ENCODE measurements at places on chromosomes 16 and 17.

- DNase-seq, result no peak
Observed at GRCh38 chr16:19284207-19284606, 1.3 kb upstream of the CLEC19A start.

- no peak for DNase-seq
Observed at GRCh38 chr17:13728781-13729180, 127.1 kb upstream of the HS3ST3A1 start.

- DNase-seq, result no peak
Observed at GRCh38 chr16:25151996-25152395, 40.5 kb downstream of the LCMT1 start.

DNA sequence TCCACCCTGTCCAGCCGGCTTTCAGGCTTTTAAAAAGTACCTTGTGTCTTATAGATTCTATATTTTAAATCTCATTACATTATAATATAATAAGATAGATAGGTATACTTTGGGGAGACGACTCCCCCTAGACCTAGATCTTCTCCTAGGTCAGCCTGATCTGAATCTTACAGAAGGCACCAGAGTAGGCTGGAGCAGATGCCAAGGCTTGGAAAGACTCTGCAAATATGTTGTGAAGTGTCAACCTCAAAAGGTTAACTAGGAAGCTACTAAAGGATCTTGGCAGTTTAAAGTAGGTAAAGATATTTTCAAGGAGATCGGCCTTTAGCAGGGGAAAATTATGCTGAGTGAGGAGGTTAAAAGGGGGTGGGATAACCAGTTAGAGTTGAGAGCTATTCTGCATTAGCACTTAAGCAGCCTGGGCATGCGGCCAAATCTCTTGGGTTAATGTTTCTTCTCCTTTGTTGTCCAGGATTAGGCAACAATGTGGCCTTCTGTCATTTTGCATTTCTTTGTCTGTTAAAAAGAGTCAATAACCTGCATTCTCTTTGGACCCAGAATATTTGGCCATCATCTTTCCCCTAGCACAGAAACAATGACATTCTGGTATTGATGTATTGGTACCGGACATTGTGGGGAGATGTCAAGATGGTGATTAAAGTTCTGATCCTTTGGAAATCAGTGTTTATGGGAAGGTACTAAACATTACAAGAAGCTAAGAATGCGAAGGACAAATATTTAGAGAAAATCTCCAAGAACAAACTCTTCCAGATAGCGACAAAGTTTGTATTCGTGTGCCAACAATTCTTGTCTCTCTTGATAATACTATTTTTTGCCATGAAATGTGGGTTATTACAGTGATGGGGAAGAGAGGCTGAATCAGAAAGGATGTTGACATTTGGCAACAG lies 51.2 kb upstream of the DHX40 start:
- DNase-seq, result no peak

DNA sequence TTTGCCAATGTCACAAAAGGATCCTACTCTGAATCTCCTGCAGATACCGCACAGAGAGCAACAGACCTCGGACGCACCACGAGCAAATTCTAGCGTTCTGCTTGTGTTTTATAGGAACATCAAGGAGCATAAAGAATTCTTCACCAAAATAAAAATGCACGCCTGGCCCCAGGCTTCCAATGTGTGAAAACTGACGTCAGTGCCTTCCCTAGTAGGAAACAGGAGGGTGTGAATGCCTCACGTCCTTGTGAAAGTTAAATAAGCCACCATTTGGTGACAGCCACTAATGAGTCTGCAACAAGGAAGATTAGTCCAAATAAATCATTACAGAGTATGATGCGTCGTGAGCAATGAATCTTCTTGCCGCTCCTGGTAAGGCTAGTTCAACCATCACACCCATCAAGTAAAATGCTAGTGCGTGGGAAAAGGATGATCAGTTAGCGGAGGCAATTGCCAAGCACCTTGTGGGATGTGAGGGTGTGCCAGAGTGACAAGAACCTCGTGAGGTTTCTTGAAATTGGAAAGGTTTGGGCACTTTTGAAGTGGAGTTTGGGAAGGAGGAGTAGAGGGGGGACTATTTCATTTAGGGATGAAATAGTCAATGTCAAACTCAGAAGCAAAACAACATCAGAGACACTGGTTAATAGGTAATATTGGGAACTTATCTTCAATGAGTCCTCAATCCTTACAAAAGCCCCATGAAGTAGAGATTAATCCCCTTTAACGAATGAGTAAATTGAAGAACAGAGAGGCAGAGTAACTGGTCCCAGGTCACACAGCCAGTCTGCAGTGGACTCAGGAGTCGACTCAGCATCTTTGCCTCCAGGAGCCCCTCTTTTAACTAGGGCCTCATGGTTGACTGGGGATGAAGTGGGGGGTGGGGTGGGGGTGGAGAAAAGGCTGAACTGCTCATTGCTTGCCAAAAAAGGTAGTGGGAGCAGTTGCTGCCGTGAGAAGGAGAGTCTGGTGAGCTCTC lies 238.8 kb downstream of the SLC39A11 start:
- DNase-seq, result no peak

DNA sequence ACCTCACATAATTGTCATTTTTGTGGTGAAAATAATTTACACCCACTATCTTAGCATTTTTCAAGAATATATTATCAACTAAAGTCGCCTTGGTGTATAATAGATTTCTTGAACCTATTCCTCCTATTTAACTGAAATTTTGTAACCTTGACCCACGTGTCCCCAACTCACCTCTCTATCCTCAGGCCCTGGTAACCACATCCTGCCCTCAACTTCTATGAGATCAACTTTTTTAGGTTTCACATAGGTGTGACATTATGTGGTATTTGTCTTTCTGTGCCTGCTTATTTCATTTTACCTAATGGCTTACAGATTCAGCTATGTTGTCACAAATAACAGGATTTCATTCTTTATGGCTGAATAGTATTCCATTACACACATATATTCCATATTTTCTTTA lies 73.0 kb upstream of the CNTNAP4 start:
- no peak for DNase-seq

Measured in effector memory CD4-positive, alpha-beta T cell (primary cell).